ENCODE measurements at places on chromosomes 6 and 20.

GRCh38 chr6:32154514-32155161 is 697 bp downstream of the PPT2 start:
- DNase-seq = peak; percentile 74

DNA sequence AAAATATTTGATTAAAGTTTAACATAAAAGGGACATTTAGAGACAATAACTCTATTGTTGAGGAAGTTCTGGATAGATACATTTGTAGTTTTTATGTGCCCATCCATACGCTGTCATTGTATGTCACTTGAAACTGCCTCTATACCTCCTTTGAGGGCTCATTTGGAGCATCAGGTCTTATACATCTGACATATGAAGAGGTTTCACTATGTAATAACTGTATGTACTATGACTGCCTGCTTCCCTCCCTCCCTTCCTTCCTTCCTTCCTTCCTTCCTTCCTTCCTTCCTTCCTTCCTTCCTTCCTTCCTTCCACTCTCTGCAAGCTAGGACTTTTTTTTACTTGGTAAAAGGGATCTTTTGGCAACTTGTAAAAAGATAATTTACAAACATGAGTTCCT is 657.5 kb downstream of the GRIK2 start:
- DNase-seq = no peak

GRCh38 chr6:12068899-12069557 is 56.9 kb downstream of the HIVEP1 start:
- no peak for DNase-seq

- DNase-seq = no peak
These were observed 280.1 kb downstream of the HAO1 start for GRCh38 chr20:7660165-7660564.

DNA sequence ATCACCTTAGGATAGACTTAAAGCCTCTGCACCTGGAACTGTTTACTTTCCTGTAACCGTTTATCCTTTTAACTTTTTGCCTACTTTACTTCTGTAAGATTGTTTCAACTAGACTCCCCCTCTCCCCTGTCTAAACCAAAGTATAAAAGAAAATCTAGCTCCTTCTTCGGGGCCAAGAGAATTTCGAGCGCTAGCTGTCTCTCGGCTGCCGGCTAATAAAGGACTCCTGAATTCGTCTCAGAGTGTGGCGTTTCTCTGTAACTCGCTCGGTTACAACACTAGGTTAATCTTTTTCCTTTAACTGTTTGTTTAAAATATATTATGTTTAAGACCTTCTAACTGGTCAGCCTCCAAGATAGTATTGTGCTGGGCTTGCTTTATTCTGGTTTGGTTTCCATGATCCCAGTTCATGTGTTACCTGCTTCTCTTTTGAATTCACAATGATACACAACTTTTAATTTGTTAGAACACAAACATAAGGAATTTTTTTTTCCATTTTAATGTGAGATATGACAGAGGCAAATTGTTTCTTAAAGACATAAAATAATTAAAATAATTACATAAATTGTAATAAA is 8.7 kb upstream of the NQO2 start:
- peak; percentile 43 for DNase-seq

DNA sequence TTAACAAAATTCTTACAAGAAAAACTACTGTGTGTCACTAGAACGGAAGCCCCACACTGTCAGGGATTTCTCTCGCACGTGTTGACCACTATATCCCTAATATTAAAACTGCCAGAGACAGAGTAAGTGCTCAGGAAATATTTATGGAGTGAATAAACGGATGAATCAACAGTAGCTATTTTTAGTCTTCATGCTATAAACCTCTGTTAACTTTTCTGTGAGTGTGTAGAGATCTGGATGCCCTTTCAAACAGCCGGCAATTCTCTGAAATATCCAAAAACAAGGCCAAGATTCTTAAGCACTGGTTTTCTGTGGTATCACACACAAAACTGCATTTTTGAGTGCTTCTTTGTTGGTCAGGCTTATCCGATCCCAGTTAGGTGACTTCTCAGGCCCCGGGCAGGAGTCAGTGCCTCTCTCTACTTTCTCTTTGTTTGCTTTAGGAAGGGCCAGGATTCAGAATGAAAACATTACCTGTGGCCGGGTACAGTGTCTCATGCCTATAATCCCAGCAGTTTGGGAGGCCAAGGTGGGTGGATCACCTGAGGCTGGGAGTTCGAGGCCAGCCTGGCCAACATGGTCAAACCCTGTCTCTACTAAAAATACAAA is 15.7 kb downstream of the ATP9A start:
- no peak for DNase-seq

DNA sequence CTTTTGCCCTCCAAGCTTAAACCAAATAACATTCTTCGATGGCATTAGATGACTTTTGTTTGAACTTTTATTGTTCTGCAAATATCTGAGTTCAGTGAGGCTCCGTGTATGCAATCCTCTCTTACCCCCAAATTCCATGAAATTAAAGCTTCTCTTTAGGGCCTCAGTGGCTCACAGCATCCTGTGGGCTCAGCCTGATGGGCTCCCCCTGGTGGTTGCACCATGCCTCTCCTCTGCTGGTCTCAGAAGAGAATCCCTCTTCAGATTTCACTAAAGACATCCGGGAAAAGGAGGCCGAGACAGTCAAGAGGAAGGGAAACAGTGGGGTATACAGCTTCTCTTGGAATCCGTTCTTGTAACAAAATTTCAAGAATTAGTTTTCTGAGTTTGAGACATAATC is 331.6 kb upstream of the NT5E start:
- DNase-seq = no peak

GRCh38 chr6:99177736-99178135 is 171.7 kb downstream of the FAXC start:
- no peak for DNase-seq

DNA sequence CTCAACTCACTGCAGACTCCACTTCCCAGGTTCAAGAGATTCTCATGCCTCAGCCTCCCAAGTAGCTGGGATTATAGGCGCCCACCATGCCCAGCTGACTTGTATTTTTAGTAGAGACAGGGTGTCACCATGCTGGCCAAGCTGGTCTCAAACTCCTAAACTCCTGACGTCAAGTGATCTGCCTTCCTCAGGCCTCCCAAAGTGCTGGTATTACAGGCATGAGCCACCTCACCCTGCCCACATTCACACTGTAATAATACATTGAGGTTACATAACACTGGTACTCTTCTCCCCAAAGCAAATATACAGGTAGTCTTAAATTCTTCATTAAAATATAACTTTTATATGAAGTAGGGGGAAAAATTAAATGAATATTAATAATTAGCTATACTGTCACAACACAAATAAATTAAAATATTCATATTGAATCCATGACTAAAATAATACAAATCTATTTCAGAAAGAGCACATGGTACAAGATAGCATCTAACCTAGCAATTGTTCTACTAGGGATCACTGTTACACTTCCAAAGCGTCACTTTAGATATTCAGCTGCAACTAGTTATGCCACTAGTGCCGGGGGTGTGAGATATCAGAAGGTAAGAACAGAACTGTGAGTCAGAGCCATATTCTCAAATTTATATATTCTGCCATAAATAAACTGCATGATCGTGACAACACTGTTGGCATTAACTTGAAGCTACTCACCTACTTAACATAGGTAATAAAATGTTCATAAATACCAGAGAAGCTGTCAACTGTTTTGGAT is 169.1 kb upstream of the SHLD1 start:
- DNase-seq = peak; percentile 37

DNA sequence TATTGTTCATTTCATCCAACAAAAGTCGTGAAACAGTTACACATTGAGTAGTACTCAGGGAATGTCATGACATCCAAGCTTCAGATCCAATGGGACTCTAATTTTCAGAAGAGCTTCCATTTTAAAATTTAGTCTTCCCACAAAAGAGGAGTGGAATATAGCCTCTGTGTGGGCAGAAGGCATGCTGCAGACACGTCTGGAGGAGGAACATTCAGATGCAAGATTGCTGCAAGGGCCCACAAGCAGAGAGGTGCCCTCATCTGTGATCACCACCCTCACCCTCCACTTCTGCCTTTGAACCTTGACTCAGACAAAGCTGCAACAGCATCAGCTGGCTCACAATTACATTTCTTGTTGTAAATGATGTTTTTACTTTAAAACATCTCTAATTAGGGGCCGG is 29.9 kb downstream of the NRN1 start:
- no peak for DNase-seq

DNA sequence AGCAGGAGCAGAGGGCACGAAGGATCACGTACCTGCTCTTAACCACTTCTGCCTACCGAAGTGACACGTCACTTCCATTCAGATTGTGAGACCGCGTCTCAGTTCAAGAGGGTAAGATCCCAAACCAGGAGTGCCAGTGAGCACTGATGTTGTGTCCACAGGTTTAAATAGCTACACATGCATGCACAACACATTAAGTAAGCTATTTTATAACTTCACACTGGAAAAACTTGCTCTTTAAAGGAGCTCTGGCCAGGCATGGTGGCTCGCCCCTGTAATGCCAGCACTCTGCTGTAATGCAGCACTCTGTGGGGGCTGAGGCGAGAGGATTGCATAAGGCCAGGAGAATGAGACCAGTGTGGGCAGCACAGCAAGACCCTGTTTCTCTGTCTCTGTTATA is 21.1 kb downstream of the ABHD12 start:
- DNase-seq = no peak

GRCh38 chr6:158631678-158632537 is 12.6 kb downstream of the DYNLT1 start:
- no peak for DNase-seq

GRCh38 chr6:150008588-150008987 is 16.7 kb downstream of the RAET1L start:
- DNase-seq = no peak

GRCh38 chr6:39342692-39343395 is 20.3 kb upstream of the KCNK16 start:
- DNase-seq = peak; percentile 19

- DNase-seq = peak; percentile 93
These were observed 17.1 kb upstream of the BPI start for GRCh38 chr20:38286586-38287531.

DNA sequence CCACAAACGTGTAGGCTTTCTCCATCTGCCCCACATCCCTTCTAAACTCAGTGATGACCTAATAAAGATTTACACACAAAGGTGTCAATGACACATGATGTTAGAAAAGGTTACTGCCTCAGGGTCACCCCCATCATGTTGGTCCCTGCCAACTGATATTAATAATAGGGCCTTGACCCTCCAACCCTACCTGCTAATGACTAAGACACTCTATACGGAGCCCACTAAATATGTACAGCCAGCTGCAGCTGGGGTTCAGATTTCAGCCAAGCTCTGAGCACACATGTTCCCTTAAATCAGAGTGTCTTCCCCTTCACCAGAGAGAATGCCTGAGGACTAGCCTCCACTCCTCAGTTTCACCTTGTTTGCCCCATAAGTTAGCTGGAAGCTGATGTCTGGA is 67.4 kb upstream of the SNRPB2 start:
- no peak for DNase-seq

- no peak for DNase-seq
These were observed 112.2 kb upstream of the ADTRP start for GRCh38 chr6:11890849-11891248.

DNA sequence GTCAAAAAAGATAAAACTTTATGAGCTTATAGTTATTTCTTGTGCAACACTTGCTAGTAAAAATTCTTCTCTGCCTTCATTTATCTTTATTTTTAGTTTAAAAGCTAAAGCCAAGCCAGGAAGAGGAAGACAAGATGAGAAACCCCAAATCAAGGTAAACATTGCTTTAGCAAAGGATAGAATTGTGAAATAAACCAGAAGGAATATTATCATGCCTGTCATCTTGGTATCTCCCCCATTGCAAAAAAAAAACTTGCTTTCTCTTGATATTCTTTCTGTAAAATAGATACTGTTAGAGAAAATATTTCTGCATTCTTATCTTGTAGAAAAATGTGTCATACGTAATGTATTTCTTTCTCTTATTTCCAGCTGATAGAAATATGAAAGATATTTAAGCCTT is 432.8 kb downstream of the GJA1 start:
- no peak for DNase-seq

DNA sequence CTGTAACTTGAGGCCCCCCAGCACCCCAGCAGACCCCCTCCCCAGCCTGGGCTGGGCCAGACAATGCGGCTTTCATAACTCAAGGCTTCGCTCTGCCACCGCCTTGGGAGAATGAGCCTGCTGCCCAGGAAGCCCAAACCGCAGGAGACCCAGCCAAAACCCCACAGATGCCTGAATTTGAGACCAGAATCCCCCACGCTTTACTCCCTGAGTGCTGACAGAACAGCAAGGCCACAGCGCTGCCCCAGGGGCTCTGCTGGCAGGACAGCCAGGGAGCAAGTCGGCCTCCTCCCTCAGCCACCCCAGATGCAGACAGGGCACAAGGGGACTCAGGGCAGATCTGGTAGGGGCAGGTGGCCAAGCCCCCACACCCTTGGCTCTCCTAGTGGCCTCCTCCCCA is 2.2 kb downstream of the MDFI start:
- DNase-seq = no peak

DNA sequence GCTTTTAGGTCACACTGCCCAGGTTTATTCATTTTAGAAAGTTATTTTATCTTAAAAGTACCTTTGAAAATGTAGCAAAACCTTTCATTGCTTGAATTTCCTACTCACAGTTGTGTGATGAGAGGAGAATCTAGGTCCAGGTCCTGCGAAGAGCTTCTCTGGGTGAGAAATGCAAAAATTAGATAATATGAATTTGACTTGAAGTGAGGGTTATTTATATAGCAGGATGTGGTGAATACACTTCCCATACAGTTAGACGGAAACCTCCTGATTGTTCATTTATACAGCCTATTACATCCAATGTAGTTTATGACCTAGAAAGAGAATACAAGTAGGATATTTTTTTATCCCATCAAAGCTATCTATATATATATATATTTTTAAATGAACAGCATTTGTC is 30.5 kb downstream of the CDKAL1 start:
- DNase-seq = no peak

GRCh38 chr6:137040393-137040792 is 4.4 kb downstream of the IL20RA start:
- DNase-seq = no peak

DNA sequence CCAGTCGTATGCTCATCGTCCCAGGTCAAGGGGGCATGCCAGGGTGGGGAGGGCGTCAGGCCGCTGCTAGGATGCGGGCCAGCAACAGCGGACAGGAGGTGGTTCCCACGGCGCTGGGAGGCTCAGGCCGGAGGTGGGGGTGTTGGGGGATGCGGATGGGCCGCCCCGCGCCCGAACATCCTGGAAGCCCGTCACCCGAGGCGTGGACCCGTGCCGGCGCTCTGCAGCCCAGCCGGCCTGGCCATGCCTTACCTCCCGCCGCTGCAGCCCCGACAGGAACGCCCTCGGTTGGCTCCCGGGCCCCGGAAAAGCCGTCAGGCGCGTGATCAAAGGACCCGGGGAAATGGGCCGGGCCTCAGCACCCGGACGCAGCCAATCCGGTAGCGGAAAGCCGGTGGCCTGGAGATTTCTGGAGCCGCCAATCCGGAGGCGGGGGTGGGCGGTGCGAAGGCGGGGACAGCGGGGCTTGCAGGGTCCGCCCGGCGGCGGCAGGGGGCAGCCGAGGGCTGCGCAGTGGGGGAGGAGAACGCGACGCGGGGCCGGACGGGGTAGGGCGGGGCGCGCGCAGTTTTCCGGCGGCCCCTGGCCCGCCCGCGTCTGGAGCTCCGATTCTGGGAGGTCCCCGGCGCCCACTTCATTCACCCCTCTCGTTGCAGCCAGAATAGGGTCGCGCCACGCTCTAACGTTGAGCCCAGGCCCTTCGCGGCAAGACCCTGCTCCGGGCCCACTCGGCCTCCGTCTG is at the start of gene SMIM29:
SMIM29 (minus strand) TSS at position 280 of the 742 bp plus-strand sequence. CDS start 1,215 bp downstream, outside the sequence.
- DNase-seq = peak; percentile 96

GRCh38 chr6:138403324-138403800 is 661 bp upstream of the HEBP2 start:
- DNase-seq = peak; percentile 41
